Cardiac fibroblast (primary cell): ENCODE measurements at places on chromosomes 6 and 20.
A peak's percentile ranks its signal among the peaks of the same experiment; 100 is the strongest.

GRCh38 chr6:160070427-160070826, 51.2 kb upstream of the SLC22A1 start:
- no peak for DNase-seq

DNA sequence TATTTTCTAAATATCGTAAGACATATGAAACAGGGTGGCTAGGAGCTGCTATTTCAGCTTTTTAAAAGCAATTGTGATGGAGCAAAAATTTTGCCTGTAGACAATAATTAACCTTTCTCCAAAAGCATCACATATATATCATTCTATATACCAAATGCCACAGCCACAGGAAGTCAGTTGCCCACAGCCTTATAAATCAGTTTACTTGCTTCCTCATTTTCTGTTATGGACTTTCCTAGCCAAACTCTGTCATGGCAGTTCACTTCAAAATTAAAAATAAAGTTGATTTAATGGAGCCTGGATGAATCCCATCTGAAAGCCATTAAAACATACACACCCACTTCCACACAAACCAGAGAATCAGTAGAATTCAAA, 93.4 kb upstream of the NHSL1 start:
- DNase-seq, result no peak

DNA sequence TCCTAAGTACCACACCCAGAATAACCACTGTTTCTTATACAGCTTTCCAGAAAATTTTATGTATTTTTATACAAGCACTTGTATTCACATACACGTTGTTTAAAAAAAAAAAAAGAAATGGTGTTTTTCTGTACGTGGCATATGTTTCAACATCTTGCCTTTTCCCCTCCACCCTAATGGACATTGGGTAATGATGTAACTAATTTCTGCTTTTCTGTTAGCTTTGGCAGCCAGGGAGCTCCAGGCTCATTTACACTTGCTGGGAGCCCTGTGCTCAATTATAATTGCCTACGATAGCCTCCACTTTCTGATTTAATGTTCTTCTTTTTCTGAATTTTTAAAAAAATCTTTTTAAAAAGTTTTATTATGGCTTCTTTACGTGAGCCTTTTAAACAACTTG, 352.4 kb downstream of the UTRN start:
- DNase-seq, result no peak

DNA sequence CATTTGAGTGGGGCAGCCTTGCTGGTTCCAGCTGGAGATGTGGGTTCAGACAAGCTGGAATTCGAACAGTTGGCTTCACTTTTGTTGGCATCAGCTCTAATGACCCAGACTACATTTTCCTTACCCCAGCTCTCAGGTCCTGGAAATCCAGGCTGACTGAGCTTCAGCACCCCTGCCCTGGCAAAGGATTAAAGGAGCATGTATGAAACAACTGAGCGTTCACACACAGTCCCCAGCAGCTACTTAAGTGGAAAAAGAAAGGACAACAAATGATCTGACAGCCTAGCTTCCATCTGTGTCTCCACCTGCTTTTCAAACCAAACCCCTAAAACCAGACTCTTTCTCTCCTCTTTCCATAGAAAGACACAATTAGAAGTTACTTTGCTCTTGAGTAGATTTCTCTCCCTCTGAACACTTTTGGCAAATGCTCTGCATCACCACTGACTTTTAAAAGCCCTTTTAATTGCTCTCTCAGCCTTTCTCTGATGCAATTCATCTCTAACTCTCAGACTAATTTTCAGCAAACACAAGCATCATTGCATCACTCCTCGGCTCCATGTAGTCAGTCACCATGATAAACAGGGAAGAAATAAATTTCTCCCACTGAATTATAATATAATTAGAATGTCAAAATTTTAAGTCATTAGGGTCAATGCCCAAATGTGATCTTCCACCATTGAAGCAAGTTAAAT, 28.1 kb downstream of the ROS1 start:
- DNase-seq, result peak; percentile 6

GRCh38 chr6:168666170-168666569, 225.2 kb downstream of the SMOC2 start:
- no peak for DNase-seq

- no peak for DNase-seq
These were observed 23.3 kb downstream of the MTFR2 start for GRCh38 chr6:136226674-136227377.

GRCh38 chr6:47118611-47119010, 76.5 kb upstream of the ADGRF1 start:
- no peak for DNase-seq
